Erythroblast (primary cell): ENCODE measurements at places on chromosomes 2 and 18.

DNA sequence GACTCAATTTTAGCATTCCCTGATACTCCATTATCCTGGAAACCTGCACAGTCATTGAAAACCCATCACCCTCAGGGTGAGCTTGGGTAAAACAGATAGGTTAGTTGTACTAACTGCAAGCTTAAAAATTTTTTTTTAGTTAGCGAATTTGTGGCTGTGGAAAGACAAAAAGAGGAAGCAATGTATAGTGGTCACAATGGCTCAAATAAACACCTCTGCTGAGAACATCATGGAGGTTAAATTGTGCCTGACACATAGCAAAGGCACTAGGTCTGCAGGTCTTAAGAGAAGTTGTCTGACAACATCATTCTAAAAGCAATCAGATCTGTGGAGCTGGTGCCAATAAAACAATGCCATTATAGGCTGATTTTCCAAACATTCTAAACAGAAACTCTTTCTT is 84.4 kb upstream of the CAVIN2 start:
- no peak for DNase-seq

DNA sequence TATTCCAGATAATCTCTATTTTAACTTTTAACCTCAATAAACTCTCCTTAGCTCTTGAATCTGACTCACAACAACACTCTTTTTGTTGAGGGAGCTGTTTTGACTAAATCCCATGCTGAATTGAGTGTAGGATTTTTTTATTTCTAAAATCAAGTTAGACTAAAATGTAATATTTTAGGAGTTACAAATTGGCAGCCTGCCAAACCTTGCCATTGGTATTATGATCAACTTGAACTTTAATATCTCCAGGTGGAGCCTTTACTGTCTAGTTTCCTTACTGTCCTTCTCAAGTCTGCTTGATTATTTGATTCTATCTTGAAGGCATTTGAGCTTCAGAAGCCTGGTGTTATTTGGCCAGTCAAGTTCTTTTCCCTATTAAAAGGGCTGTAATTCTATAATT is 8.7 kb downstream of the PIKFYVE start:
- DNase-seq, result peak; percentile 21

GRCh38 chr2:217085543-217085942 is 225.7 kb upstream of the TNP1 start:
- DNase-seq, result no peak

DNA sequence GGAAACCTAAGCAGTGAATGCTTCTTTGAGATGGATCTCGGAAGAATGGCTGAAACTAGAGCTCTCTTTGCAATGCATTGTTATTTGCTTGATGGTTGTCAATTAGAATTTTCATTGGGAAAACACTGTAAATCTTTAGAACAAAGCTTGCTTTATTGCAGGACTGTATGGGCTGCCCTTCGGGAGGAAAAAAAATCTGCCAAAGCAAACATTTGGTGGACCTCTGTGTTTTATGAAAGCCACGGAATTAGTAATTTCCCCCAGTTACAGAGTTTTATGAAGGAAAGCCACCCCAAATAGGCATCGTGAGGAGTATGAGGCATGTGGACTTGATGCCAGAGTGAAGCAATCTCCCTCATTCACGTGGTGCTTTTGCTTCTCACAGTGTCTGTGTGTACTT is 33.5 kb downstream of the RHBDD1 start:
- no peak for DNase-seq

DNA sequence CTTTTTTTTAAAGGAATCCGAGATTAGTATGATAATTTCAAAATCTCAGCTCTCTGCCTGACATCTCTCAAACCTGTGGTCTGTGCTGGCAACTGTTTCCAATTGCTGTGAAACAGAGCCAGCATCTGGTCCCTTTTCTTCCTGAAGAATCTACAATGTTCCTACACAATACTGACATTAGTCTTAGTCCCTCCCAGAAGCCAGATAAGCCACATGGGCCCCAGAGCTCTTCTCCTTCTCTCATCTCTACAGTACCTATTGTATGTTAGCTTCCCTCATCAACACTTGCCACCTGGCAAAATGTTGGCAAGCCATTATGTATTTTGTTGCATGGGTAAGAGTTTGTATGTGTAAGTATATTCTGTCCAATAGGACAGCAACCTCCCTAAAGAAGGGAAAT is 62.9 kb upstream of the CDKL4 start:
- DNase-seq, result no peak

DNA sequence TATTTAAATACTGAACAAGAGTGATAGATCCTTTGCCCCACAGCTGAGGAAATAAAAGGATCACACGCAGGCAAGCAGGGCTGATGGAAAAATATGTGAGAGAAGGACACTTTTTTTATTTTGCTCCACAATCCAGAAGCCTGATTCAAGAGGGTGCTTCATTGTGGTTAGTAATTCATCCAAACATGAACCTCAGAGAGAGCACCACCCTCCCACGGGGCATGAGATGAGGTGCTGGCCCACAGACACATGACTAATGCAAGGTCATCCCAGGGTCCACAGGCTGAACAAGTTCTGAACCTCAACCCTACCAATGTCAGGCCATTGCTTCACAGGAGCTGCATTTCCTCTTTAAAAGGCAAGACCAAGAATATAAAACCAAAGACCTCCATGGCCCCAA is 239.6 kb downstream of the MREG start:
- DNase-seq, result peak; percentile 10

- DNase-seq, result no peak
Observed at GRCh38 chr18:25743646-25744151, 346.7 kb downstream of the SS18 start.

- DNase-seq, result peak; percentile 21
Observed at GRCh38 chr2:186894478-186894877, 45.5 kb upstream of the ZSWIM2 start.

GRCh38 chr2:110863726-110864125 is 131.4 kb downstream of the ACOXL start:
- DNase-seq, result no peak

- DNase-seq, result no peak
Observed at GRCh38 chr2:211930331-211930730, 608.3 kb downstream of the ERBB4 start.

- no peak for DNase-seq
Observed at GRCh38 chr2:179900655-179901054, 39.2 kb upstream of the ZNF385B start.

GRCh38 chr2:231926180-231926741 is at the start of gene NPPC:
TSS of gene NPPC (minus strand) at chr2:231926396. CDS start at chr2:231926249, 147 bp downstream.
- peak; percentile 67 for DNase-seq

GRCh38 chr2:165274698-165275097 is 35.5 kb downstream of the SCN2A start:
- DNase-seq, result no peak
